ENCODE measurements at places on chromosomes 5 and 9.

GRCh38 chr9:16171911-16172310, 619.1 kb downstream of the CCDC171 start:
- DNase-seq = no peak

DNA sequence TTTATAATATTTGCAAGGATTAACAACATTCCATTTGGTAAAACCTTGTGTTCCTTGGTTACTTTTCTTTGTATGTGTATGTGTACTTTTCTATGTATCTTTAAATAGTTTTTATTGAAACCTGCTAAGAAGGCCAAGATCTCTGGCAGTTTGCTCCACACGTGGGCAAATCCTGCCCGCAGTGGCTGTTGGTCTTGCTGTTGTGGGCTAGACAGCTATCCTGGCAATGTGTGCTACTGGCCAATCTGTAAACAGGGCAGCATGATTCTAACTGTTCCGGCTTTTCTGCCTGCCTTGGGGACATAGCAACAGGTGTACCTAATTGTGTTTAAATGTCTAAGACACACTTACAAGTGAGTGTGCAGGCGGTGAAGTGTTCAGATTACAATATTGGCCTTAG, 286.6 kb downstream of the RFX3 start:
- DNase-seq = no peak

GRCh38 chr5:148776261-148776660, 50.1 kb upstream of the ADRB2 start:
- DNase-seq = no peak

GRCh38 chr5:130605234-130605633, 559.8 kb downstream of the HINT1 start:
- DNase-seq = no peak

GRCh38 chr5:159566832-159567231, 236.5 kb upstream of the IL12B start:
- no peak for DNase-seq

- no peak for DNase-seq
These were observed 266.7 kb upstream of the SMARCA2 start for GRCh38 chr9:1748407-1748806.

- DNase-seq = no peak
These were observed 367.0 kb upstream of the DAP start for GRCh38 chr5:11128021-11128420.

- DNase-seq = no peak
These were observed 200.2 kb downstream of the PLK2 start for GRCh38 chr5:58259685-58260152.

- no peak for DNase-seq
These were observed 312.0 kb downstream of the CDK5RAP2 start for GRCh38 chr9:120267929-120268328.

DNA sequence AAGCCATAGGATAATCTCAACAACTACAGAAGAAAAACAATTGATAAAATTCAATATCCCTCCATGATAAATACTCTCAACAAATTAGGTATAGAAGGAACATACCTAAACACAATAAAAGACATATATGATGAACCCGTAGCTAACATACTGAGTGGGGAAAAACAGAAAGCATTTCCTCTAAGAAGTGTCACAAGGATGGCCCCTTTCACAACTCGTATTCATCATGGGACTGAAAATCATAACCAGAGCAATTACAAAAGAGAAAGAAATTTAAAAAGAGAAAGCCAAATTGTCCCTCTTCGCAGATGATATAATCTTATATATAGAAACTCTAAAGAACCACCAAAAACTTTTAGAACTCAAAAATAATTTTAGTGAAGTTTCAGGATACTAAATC, 146.3 kb upstream of the RGMB start:
- DNase-seq = no peak

DNA sequence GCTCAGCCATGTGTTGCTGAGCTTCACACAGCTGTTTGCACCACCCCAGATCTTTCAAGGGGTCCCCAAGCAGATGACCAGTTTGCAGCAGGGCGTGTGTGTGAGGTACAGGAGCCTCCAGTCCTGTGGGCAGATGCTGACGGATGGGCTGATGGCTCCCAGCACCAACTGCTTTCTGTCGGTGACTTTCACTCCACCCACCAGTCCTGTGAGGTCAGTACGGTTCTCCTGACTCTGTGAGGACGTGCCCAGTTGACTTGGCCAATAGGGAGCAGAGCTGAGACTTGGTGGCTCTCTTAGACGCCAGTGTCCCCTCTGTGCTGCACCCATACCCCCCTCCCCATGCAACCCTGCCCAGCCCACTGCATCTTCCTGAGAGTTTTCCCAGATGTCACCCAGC, 19.7 kb downstream of the COL5A1 start:
- no peak for DNase-seq

- DNase-seq = no peak
These were observed 366.0 kb downstream of the ARRDC3 start for GRCh38 chr5:91016954-91017700.

DNA sequence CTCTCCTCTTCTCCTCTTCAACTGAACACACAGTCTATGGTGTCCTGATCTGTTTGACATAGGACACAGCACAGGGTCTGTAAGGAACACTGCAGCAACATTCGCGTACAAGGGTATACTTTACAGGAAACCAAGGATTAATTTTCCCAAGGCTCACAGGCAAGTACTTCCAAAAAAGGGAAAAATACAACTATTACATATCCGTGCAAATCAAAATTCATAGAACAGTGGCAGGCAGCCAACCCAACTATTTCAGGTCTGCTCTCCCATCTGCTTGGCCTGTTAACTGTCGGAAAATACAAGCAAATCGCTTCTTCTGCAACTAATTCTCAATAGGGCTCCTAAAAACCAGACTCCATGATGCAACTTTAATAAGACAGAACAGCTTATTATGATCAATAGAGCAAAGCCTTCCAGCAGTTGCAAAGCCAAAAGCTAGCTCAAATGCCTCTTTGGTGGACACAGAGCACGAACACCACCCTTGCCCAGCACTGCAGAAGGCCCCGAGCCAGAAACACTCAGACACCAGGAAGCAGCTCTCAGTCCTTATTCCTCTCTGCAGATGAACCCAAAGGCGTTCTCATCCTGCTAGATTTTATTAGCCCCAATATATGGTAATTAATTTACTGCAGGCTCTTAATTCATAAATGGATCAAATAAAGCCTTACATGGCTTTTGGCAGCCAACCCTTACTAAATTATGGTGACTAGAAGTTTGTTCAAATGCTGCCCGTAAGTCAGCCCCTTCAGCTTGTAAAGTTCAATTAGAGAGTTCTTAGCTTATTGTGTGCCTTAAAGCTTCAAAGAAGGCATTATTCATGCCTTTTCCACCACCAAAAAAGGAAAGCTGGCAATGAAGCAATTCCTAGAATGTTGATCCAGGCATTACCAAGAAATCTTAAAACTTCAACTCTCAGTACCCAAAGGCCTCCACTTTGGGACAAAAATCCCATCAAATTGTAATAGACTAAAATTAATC, 68.8 kb downstream of the ZNF608 start:
- DNase-seq = no peak

- DNase-seq = no peak
These were observed 199.3 kb upstream of the ACTBL2 start for GRCh38 chr5:57681942-57682341.

DNA sequence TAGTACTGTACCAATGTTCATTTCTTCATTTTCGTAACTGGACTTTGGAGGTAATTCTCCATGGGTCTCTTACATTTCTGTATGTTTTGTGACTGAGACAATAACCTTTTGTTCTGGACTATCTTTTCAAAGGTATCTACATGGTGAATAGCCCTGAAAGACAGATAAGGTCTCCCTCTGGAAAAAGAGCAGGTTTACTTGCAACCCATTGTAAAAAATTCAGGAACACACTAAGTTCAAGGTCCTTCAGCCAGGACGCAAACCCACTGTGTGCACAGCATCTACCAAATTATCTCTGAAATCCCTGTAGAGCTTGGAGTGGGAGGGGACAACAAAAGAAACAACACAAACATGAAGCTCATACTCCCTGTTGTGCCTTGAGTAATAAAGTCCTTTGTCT, 8.3 kb downstream of the DTWD2 start:
- no peak for DNase-seq

GRCh38 chr5:139426203-139426885, 13.0 kb downstream of the DNAJC18 start:
- DNase-seq = no peak

DNA sequence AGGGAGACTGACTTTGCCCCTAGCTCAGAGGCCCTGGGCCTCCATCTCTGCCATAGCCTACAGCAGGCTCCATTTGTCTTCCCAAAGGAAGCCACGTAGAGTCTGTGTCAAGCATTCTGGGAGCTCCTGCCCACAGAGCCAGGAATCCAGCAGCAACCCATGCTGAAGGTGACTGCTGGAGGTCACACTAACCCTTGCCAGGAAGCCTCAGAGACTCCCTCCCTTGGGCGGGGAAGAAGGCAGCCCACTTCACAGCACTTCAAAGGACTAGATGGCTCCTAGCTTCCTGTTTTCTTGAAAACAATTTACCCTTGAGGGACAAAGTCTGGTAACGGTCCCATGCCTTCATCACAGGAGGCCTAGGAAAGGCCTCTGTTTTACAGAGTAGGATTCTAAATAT, 1.7 kb downstream of the CKMT2 start:
- no peak for DNase-seq

DNA sequence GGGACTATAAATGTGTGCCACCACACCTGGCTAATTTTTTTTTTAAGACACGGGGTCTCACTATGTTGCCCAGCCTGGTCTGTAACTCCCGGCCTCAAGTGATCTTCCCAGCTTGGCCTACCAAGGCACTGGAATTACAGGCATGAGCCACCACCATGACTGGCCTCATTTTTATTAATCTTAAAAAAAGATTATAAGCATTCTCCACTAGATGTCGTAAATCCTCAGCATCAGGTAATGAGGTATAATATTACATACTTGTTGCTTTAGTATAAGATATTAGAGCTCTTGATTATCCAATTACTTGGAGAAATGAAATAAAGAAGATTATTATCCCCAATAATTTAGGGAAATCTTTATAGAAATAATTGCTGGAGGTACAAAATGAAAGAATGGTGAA, 78.2 kb upstream of the HTR1A start:
- no peak for DNase-seq

- DNase-seq = peak; percentile 8
These were observed 87.6 kb downstream of the MAP1B start for GRCh38 chr5:72194846-72195245.

DNA sequence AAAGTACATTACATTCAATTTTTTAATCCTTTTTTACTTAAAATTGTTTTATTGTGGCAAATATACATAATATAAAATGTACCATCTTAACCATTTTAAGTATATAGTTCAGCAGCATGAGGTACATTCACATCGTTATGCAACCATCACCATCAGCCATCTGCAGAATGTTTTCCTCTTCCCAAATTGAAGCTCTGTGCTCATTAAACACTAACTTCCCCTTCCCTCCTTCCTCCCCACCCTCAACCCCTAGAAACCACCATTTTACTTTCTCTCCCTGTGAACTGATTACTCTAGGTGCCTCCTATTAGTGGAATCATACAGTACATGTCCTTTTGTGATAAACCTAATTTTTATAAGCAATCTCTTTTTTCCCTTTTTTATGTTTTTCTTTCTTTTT, 15.6 kb downstream of the TEX53 start:
- no peak for DNase-seq

- no peak for DNase-seq
These were observed 20.5 kb upstream of the MRNIP start for GRCh38 chr5:179879003-179879689.

DNA sequence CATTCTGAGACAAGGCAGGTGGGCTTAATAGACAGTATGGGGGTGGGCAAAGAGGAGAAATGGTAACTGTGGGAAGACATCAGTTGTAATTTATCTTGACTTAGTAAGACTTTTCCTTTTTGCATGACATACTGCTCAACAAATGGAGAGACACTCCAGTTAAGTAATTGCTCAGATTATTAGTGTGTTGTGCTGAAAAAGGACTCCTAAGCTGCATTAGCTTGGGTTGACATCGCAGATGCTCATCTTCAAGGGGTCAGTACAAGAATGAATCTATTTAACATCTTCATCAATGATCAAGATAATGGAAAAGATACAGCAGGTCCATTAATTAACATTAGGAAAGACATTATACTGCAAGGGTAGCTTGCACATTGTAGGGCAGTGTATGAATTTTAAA, 181.1 kb upstream of the ELAVL2 start:
- no peak for DNase-seq

DNA sequence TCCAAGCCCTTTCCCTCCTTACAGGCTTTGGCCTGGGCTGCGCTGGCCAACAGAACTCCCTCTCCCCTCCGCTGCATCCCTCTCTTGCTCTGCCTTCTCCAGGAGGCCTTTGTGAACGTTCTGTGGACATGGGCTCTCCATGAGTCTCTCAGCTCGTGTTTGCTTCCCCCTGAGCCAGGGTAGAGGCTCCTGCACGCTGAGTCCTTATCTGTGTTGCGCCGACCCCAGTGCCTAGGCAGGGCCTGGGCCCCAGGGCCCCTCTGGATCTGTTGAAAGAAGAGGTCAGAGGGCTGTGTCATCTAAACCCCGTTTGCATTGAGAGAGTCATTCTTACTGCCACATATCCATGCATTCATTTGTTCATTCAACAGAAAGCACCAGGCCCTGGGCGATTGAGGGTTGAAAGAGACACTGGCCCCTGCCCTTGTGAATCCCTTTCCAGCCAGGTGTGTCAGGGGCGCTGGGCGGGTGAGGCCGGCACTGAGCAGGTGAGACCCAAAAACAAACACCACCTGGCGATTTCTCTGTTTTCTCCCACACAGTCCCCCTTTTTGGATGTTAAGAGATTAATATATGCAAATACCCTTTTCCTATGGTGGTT, 111.2 kb upstream of the IER5L start:
- DNase-seq = no peak

- no peak for DNase-seq
These were observed 601.0 kb upstream of the ACO1 start for GRCh38 chr9:31783491-31783890.

DNA sequence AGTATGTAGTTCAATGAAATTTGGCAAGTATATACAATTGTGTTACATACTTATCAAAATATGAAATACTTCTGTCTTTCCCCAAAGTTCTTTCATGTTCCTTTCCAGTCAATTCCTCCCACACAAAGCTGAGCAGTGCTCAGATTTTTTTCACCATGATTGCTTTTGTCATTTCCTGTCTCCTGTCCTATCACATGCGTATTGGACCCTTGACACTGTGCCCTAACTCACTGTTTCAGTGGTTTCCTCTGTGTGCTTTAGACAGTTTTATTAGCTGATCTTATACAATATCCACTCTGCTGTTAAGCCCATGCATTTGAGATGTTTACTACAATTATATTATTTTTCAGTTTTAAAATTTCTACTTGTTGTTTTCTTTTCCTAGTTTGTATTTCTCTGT, 463.6 kb upstream of the MEF2C start:
- no peak for DNase-seq

GRCh38 chr5:80407735-80408483, at the start of gene ZFYVE16:
Gene ZFYVE16, plus strand, starts transcription at chr5:80408064. Its CDS starts 26,084 bp downstream, at chr5:80434148.
- DNase-seq = peak; percentile 97
